ENCODE measurements at places on chromosomes 2 and 18.

DNA sequence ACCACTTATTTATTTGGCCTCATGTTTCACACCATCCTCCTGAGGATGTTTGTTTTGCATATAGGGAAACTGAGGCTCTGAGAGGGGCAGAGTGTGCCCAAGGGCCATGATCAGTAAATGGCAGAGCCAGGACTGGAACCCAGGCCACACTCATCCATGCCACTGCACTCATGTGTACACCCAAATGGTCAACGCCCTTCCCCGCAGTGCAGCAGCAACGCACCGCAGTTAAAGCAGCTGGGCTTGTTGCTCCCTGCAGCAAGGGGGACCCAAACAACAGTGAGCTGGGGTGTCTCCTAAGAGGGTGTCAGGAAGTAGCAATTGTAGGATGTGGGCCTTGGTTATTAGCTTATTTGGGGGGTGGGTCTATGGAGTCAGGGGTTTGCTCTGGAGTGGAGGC is 36.6 kb downstream of the ZAP70 start:
- no peak for DNase-seq

GRCh38 chr18:36638224-36638623 is 190.6 kb downstream of the TPGS2 start:
- DNase-seq: no peak

DNA sequence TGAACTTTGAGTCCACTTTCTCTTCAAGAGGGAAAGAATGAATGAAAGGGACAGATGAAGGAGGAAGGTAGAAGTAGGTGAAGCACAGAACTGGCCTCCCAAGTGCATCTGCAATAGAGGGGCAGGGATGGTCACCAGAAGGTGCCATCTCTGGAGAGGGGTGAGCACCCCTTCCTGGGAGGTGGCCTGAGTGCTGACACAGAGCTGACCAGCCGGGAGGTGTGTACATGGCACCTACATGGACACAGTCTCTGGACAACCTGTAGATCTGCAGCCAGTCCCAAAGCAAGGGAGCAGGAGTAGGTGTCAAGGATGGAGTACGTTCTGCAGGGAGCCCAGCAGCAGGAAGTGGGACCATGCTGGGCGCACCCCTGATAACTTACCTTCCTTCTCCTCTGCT is 83.2 kb downstream of the TFCP2L1 start:
- no peak for DNase-seq

- no peak for DNase-seq
These were observed 35.8 kb upstream of the GPC1 start for GRCh38 chr2:240399419-240400324.

DNA sequence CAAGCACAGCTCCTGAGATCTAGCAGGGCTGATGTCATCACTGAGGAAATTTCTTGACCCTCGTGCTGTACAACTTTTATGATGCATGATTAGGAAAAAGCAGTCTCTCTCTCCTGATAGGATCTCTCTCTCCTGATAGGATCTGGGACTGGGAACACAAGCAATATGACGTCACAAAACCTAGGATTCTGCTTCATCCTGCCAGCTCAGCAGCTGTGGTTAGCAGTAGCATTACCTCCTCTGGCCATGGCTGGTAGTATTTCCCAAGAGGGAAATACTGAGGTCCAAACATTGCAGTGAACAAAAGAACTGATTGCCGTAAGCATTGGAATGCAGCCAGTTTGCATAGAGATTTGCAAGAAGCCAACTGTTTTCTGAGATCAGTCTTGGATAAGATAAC is 521.2 kb upstream of the POU3F3 start:
- DNase-seq: no peak

- DNase-seq: no peak
These were observed 52.6 kb downstream of the KCNIP3 start for GRCh38 chr2:95349568-95350322.

DNA sequence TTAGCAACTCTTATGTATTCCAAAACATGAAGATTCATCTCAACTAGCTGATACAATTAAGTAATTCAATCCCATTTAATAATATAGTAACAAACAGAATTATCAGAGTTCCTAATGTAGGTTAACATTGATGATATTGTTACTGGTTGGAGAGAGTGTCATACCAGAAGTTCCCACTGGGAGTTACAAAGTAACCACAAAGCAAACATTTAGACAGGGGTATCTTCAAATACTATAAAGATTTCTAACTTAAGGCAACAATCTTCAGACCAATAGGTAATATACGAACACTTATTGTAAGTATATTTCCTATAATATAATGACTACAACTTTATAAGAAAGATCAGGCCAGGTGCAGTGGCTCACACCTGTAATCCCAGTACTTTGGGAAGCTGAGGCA is 1372.9 kb upstream of the PIK3C3 start:
- no peak for DNase-seq

GRCh38 chr18:3368193-3368592 is 81.8 kb upstream of the TGIF1 start:
- DNase-seq: no peak

DNA sequence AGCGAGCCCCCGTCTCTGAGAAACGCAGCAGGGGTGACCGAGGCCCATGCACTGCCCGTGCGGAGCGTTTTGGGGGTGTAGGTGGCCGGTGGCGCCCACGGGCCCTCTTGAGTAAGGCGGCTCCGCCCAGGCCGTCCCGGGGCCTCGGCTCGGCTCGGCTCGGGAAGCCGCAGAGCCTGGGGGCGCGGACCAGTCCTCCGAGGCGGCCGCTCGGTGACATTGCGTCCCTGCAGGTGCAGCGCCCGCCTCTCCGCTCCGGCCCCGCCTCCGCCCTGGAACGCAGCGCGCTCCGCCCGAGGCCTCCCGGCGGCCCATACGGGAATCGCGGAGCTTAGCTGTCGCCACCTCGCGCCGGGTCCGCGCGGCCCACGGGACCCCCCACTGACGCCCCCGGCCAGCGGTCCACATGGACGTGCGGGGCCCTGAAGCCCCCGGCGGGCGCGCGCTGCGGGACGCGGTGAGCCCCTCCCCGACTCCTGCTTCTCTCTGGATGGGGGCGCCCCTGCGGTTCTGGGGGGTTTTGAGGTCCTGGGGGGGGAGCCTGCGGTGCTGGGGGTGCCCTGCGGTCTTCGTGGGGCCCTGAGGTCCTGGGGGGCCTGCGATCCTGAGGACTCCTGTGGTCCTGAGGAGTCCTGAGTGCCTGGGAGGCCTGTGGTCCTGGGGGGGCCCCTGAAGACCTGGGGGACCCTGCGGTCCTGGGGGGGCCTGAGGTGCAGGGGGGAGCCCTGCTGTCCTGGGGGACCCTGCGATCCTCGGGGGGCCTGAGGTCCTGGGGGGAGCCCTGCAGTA is at the start of gene HSBP1L1:
TSS of gene HSBP1L1 (plus strand) at position 314 of the 789 bp plus-strand sequence. CDS start at position 407, 93 bp downstream.
- no peak for DNase-seq

DNA sequence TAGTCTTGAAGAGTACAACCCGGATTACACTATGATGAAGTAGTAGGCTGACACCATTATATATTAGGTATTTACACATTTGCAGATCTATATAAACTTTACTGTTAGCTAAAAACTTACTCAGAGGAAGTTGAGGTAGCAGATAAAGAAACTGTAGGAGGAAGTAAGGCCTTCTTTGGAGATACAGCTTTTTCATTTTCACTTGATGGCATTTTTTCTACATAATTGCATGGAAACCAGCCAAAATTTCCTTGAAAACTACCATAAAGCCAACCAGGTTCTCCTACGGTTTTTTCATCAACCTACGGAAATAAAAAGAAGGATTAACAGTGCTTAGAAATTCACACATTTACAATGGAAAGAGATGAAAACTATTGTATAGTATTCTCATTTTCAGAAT is 86.6 kb downstream of the FAM228A start:
- no peak for DNase-seq

GRCh38 chr2:102269200-102269524 is 42.2 kb upstream of the IL1RL1 start:
- no peak for DNase-seq

GRCh38 chr2:24448797-24449196 is 42.3 kb upstream of the NCOA1 start:
- no peak for DNase-seq

GRCh38 chr2:207844648-207845047 is 74.9 kb upstream of the FZD5 start:
- no peak for DNase-seq

DNA sequence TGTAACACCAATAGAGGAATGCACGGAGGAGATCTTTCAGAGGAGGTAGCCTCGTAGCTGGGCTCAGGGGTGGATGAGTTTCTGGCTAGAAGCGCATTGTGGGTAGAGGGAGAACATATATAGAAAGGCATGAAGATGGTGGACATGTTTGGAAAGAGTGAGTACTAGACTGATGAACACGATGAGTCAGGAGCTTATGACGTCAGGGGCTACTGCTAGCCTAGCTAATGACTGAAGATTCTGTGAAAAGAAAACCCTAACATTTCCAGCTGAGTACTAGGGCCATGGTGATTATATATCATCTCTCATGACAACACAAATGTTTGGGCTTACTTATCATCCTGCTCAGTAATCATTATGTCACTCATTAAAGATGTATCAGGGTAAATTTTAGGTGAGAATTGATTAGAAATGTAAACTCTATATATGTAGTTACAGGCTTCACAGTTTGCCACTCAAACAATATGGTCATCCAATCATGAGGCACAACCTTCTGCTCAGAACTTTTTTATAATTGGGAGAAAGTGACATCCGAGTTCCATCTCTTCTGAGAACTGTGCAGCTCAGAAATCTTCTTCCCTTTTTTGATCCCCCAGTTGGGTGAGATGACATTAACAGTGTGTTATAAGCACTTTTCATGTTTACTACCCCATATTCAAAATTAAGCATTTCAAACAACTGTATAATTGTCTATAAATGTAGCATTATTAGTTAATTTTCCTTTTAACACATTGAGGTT is 22.2 kb upstream of the IL1RN start:
- no peak for DNase-seq
